ENCODE measurements at places on chromosomes 5 and 9.

GRCh38 chr9:83119873-83120272, 56.9 kb upstream of the RASEF start:
- DNase-seq = no peak

DNA sequence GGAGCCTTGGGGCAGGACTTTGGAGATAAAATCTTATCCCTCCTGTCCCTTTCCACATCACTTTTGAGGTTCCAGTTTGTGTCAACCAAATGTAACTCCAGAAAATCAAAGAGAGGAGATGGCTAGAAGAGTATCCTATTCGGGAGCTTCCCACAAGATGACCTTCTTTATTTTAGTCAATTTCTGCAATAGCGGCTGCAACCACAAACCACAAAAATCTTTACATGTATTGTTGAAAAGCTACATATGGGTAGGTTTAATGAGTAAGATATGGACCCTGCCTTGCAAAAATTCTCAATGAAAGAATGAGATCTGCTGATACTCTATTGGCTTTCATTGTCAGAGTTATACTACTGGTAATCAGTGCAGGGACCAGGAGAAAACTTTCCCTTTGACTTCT, 92.2 kb upstream of the MAMDC2 start:
- DNase-seq = no peak

- DNase-seq = peak; percentile 26
Measured at GRCh38 chr5:148374690-148375360, 8.9 kb upstream of the FBXO38 start.

DNA sequence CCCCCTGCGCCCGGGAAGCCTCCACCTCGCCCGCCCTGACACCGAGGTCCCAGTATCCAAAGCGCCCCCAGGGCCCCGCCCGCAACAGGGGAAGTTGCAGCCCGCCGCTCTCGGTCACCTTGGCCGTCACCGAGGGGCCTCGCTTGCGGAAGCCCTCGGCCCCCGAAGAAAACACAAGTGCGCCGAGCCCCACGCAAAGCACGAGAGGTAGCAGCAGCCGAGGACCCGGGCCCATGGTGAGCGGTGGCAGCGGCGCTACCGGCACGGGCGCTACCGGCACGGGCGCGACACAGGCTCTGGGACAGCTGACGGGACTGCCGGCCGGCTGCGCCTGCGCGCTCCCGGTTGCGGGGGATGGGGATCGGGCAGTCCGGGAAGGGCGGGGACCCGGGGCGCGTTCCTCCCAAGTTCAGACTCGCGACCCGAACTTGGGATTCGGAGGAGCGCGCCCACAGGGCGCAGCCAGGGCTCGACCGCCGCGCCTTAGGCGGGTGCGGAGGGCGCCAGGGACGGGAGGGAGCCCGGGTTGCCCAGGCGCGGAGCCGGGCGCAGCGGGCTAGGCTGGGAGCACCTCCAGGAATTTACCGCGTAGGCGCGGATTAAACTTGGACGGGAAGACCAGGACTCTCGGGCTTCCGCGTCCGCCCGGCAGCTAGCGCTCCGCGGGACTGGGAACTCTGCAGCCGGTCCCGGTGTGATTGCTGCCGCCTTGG, at the start of gene PPIC:
TSS of gene PPIC (minus strand) at position 335 of the 713 bp plus-strand sequence. CDS start at position 235, 100 bp downstream.
- peak; percentile 1 for DNase-seq

DNA sequence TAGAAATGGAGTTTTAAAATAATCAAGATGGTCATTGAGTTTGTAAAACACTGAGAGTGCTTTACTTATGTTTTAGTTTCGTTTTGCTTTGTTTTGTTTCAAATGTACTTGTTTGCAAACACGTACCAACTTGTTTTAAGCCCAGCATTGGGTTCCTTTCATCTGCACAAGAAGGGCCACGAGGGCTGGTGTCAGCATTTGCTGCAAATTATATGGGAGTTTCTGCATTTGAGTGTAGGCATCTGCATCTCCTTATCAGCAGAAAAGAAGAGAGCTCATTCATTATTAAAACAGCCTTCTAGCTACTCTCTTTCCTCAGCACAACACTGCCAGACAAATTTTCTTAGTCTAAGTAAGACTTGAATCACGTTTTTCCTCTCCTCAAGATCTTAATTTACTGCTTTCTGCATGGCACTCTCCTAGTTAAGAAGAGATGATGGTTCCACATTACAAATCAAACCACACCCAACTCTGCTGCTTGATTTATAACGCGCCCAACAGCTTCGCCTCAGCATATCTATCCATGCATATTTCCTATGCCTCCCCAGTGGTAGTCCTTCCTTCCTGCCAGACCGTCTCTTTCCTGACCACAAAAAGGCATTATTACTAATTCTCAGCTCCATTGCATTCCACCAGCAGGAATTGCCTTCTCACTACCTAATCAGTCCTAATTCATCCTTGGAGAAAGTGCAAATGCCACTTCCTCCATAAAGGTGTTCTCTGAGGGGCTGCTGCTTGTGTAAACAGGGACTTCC, 95.2 kb upstream of the CAST start:
- DNase-seq = no peak

- DNase-seq = no peak
Measured at GRCh38 chr5:1347571-1347970, 2.7 kb upstream of the CLPTM1L start.

DNA sequence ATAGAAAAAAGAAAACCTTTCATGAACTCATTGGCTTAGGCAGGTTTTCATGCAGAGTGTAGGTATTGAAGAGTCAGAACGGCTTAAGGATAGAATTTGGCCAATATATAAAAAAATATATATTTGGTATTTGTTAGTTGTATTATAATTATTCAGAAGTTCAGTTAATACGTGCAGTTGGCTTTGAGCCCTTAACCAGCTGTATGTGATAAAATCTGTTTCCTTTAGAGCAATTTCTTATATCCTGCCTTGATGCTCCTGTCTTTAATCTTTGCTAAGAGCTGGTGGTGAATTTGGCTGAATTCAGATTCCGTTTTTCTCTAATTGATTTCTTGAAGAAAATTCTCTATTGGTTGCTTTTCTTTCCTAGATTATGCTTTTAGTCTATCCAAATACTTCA, 3.7 kb downstream of the ANXA1 start:
- no peak for DNase-seq

DNA sequence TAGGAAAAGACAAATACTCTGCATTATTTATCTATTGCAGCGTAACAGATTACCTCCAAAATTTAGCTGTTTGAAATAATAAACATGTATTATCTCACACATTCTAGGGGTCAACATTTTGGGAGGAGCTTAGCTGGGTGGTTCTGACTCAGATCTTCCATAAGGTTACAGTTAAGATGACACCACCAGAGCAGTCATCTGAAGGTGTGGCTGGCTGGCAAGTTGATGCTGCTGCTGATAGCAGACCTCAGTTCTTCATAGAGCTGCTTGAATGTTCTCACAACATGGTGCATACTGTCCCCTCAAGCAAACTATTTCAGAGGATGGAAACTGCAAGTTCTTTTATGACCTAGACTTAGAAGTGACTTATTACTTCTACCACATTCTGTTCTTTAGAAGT, 146.3 kb upstream of the FSTL4 start:
- no peak for DNase-seq

DNA sequence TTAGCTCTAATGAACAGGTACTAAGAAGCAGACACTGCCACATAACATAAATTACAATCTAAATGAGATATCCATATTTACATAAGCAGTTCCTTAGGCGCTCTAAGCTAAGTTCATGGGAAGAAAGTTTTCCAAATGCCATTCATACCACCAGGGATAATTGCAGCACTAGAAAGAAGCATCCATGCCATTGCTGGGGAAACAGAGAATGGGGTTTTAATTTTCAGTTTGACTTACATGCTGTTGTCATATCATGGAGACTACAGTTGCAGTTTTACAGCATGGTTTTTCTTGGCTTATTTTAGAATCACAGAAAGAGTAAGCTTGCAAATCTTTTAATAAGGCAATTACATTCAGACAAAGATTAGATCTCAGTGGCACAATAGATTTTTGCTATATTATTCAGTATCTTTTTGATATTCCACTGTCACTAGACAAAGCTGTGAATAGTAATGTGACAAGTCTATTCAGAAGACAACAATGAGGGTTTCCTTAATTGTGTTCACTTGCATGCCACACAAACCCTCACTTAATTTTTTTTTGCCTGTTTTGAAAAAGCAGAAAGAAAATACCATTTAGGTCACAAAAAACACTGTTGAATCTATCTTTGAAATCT, 108.4 kb upstream of the ELAVL2 start:
- no peak for DNase-seq
